Right ventricle myocardium superior (tissue), 1 donor: ENCODE measurements at places on chromosomes 6 and 20.

DNA sequence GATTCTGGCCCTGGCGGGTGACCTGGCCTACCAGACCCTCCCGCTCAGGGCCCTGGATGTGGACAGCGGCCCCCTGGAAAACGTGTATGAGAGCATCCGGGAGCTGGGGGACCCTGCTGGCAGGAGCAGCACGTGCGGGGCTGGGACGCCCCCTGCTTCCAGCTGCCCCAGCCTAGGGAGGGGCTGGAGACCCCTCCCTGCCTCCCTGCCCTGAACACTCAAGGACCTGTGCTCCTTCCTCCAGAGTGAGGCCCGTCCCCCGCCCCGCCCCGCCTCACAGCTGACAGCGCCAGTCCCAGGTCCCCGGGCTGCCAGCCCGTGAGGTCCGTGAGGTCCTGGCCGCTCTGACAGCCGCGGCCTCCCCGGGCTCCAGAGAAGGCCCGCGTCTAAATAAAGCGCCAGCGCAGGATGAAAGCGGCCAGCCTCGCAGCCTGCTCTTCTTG, 868 bp upstream of the SLC2A4RG start:
- DNase-seq = peak; percentile 84

DNA sequence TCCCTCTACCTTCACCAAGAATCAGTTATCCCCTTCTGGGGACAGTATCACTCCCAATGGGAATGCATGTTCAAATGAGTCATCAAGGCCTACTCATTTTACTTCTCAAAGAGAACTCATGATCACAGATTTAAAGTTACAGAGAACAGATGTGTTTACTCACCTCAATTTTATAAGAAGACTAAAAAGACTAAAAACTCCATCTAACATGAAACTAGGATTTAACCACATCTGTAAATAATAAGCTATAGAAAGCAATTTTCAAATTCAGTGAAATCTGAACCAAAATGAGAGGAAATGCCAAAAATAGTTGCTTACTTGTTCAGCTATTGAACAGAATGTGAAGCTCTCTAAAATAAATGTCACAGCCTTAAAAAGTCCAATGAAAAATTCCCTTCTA, 300.1 kb upstream of the KCNQ5 start:
- DNase-seq = no peak

DNA sequence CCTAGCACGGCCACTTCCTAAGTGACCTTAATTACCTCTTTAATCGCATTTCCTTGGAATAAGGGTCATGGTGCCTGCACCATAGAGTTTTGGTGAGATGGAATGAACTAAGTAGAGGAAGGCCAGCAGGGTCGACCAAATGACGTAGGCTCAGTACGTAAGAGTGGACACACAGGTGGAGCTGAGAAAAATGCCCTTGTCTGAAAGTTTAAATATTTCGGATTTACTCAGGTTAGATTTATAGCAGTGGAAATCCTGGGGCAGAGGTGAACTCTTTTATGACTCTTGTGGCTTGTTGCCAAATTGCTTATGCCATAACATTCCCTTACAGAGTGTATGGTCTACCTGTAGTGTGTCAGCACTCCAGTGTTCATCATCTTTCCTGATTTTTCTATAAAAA, 23.6 kb upstream of the BTBD3 start:
- DNase-seq = no peak

DNA sequence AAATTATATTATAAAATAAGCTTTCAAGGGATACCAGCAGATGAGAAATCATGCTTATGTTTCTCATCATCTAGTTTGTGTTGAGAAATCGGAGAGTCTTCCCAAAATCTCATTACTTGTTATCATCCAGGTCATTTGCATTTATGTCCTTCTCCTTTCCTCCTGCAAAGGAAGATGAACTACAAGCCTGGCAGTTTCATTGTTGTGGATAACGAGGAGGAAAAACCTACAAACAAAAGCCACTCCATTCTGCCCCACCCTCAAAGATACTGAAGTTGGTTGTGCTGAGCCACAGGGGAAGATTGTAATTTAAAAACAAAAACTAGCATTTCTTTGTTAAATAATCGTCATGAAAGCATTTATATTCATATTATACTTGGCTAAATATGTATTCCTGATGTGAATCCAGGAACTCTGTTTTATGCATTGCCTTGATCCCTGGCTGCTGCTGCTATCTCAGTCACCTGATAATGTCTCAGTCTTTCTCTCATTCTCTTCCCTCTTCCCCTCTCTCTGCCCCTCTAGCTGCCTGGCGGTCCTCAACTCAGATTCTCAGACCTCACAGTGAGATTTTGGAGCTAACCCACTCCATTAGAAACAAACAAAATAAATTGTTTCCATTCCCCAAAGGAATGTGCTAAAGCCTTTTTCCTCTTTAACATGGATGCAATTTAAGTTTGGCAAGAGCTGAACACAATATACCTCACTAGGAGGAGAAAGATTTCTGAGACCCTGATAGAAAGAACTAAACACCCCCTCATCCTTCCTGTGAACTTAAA, 185.3 kb downstream of the ADAT2 start:
- no peak for DNase-seq

DNA sequence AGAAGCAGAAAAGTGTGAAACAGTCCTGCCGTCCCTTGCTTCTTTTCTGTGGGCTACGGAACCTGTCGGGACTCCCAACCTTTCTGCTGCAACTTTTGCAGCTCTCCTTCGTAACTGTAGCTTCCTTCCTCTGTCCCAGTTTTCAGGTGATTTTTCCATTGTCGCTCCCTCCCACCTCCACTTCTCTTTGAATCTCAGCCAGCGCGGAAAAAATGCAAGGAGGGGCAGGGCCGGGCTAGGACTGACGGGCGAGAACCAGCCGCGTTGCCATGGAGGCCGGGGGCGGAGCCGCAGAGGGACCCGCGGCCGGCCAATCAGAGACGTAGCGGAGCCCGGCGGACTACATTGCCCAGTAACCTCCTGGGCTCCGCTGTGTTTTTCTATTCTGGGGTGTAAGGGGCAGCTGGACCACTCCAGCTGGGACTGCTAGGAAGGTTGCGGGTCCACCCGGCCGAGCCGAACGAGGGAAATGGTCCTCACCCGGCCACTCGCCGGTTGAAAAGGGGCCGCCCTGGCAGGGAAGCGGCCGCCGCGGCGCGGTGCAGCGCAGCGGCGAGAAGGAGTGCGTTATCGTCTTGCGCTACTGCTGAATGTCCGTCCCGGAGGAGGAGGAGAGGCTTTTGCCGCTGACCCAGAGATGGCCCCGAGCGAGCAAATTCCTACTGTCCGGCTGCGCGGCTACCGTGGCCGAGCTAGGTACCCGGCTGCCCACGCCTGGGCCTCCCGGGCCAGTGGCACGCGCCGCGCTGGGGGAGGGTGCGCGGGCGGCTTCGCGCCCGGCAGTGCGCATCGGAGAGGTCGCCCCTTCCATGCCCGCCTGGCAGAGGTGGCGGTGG, at the start of the genes CYP39A1 and SLC25A27:
CYP39A1 (minus strand) TSS at position 216 of the 836 bp plus-strand sequence. CDS start 236 bp downstream, outside the sequence.
SLC25A27 (plus strand) TSS at position 373 of the 836 bp plus-strand sequence; CDS start at position 591, 218 bp downstream.
- DNase-seq = peak; percentile 96

DNA sequence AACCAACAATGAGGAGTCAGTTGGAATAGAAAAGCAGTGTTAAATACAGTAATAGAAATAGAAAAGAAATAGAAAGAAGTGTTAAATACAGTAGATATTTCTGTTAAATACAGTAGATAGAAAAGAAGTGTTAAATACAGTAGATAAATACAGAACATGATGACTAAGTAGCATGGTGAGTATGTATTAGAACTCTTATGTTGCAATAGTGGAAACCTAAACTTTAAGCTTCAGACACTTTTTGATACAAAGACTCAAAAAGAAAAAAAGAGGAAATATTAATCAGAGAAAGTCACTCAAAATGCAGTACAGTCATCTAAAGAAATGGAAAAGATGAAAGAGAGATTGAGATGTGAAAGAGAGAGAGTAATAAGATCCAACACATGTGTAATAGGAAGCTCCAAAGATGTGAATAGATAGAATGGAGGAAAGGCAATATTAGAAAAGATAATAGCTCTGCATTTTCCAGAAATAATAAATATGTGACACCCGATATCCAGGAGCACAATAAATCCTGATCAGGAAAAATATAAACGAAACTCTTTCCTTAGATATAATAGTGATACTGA, 131.5 kb upstream of the KCNK16 start:
- no peak for DNase-seq

DNA sequence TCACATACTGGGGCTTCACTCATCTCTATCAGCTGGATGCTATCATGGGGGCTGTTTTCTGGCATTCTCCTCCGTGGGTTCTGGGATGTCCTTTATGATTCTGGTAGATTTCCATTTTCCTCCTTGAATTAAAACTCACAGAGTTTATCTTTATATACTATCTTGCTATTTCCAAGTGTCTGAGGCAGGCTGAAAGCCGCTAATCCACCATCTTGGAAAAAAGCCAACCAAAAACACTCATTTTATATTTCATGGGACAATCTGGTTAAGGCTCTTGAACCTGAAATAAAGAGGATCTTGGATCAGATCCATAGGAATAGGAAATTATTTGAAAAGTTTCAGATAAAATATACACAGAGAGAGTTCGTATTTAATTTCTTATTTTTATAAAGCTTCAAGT, 86.0 kb downstream of the AFG1L start:
- no peak for DNase-seq

- DNase-seq = no peak
These were observed 36.3 kb downstream of the CARMIL1 start for GRCh38 chr6:25315194-25316177.
